ENCODE measurements at places on chromosomes 3 and 15.
A peak's percentile ranks its signal among the peaks of the same experiment; 100 is the strongest.

DNA sequence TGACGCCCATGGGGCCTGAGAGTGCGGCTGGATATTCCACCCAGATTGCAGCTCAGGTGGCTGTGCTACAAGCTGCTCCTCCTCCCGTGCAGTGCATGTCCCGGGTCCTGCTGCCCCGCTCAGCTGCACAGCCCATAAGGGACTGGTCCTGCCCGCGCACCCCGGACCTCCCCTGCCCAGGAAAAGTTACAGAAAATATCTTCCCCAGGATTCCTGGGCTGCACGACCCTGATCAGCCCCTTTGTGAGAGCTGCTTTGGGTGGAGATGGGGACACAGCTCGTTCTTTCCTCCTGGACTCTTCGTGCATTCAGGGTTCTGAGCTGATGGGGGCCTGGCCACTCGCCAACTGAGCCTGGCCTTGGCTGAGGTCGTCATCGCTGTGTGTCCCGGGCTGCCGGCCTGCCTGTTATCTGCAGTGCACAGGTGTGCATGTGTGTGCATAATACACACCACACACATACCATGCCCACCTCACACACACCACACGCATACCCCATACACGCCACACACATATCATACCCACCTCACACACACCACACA is 28.8 kb downstream of the APBA2 start:
- no peak for DNase-seq

DNA sequence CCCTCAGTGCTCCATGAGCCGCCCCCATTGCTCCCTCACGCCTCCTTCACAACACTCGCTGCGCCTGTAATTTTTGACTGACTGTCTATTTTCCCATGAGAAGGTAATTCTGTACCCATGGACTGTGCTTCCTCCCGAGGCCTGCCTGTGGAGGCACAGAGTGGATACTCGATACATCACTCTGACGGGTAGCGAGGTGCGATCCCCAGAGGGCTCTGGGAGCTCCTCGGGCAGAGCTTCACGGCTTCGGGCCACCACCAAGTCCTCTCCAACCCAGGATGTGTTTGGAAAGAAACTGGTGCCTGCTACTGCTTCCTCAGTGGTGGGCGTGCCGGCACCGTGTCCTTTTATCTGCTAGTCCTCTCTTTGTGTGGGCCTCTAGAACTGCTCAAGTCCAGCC is 108.6 kb upstream of the DLG1 start:
- DNase-seq = no peak

- no peak for DNase-seq
These were observed 7.0 kb downstream of the SPSB4 start for GRCh38 chr3:141057946-141058800.

- DNase-seq = no peak
These were observed 427.0 kb downstream of the NTRK3 start for GRCh38 chr15:87829332-87830050.

DNA sequence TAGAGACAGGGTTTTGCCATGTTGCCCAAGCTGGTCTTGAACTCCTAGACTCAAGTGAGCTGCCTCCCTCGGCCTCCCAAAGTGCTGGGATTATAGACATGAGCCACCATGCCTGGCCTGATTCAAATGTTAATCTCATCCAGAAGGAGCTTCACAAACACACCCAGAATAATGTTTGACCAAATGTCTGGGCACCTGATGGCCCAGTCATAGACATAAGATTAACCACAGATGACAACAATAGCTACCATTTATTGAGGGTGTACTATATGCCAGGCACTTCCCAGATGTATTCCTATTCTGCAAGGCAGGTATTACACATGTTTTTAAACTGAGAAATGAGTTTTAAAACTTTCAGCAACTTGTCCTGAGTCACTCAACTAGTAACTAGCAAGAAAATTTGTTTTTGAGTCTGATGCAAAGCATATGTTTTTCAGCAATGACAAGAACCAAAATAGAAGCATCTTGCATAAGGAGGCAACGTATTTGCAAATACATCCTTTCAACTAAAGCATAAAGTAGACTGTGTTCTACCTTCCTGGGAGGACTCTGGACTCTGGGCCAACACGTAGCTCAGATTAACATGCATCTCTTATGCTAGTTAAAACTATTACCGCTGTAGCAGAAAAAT is 8.1 kb upstream of the SPG21 start:
- DNase-seq = no peak

- no peak for DNase-seq
These were observed 357.5 kb upstream of the UMPS start for GRCh38 chr3:124372775-124373174.

DNA sequence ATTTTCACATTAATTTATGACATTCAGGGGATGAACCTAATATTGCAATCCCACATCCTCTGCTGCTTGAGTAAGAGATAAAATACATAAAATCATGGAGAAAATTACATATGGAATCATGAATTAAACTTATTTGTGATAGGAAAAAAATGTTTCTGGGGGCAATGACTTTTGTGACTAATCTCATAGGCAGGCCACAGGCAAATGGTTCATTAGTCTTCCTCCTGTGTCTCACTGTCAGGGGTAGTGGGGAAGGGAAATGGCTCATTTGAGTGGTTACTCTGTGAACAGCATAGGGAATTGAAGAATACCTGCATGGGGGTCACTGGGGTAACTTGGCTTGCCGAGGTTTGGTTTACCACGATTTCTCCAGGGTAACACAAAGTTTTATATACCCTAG is 72.0 kb downstream of the TFG start:
- DNase-seq = no peak

DNA sequence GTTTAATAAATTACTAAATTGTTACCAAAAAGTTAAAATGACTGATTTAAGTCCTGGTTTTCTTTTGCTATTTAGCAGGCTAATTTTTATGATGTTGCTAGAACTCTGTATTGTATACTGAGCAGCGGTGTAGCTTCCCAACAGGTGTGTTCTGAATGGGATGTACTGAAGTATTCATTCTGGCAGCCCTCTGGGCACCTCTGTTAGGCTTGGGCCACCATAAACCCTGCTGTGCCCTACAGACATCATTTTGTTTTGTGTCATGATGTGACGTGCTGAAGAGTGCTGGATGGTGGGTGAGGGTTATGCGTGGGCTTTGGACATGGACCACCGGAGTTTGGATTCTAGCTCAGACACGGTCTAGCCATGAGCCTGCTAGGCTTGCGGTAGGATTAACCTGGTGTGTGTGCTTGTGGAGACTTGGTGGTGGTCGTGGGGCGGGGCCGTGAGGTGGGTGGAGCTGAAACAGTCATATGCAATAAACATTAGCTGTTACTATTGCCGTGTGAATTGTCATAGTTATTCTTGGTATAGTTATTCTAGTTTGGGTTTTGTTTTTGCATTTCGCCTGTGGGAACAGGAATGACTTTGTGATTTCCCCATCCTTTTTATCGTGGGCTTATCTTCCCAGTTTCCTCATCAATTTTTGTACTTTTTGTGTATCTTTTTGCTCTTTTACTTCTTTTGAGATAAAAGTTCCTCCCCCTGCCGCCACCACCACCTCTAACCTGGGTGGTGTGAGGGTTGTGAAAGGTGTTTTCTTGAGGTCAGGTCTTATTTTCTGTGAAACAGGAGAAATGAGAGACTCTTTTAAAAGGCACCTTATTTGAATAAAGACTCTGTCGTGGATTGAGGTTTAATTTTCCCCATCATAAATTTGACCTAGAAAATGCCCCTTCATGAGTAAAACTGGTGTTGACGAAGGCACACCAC is 93.7 kb downstream of the MCTP2 start:
- DNase-seq = peak; percentile 82

- no peak for DNase-seq
These were observed 123.5 kb downstream of the UNC13C start for GRCh38 chr15:54101664-54102270.

DNA sequence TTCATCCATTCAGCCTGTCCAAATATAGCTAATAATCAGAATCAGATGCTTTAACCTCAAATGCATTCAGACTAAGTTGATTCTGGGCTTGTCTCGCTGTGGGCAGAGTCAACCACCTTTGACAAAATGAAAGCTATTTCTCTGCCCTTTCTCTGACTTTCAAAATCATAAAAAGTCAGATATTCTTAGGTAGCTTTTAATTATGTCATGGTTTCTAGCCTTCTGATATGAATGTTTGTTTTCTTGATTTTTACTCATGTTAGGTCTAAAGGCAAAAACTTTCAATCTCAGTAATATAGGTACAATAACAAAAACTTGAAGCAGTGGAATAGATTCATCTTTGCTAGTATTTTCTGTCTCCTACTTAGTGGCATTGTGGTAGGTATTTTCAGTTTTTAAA is 25.3 kb upstream of the C15orf61 start:
- no peak for DNase-seq

DNA sequence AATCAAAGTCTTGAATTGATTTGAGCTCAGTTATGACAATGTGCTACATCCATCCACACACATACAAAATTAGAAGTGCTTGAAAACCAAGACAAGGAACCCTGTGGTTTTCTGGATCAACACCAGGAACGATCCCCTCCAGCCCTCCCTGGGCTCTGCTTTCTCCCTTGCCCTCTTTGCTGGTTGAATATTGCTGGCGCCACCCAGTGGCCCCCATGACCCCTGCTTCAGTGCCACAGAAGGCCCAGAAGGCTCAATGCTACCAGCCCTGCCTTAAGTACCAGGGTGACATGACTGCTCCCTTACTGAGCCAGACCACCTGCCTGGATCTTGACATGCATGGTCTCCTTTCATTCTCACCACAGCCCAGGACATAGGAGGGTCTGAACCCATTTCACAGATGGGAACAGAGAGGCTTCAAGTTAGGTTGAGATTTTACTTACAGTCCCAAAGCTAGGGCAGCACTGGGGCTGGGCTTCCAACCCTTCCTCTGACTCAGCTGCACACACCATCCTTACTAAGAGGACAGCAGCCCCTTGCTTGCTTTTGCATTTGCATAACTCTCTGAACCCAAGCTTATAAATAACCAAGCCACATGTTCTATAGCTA is 15.0 kb downstream of the IL12A start:
- DNase-seq = peak; percentile 71

- DNase-seq = no peak
These were observed 289.5 kb downstream of the GABRG3 start for GRCh38 chr15:27260523-27260922.

GRCh38 chr15:101175401-101175800 is 76.4 kb downstream of the CHSY1 start:
- DNase-seq = no peak

DNA sequence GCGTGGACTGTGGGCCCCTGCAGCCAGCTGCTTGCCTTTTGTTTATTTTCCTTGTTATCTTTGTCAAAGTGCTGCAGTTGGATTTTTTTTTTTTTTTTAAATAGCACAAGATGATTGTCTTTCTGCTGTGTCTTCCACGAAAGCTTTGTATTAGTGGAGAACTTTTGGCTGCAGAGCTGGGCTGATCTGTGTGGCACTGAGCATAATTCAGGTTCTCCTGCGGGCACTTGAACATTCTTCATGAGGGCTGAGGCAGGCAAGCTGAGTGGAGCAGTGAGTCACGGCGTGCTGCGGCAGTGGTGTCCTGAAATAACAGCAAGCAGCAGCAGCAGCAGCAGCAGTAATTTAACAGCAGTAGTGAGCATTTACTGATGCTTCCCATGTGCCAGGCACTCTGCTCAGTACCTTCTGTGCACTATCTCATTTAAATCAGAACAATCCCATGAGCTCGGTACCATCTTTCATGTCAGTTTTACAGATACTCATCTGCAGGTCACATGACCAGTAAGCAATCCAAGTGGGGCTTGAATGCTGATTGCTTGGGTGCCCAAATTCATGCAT is 45.8 kb downstream of the MITF start:
- DNase-seq = peak; percentile 21
